ENCODE measurements at places on chromosomes 16 and 17. TPM values are rescaled to one million over a fixed set of nuclear protein-coding genes. Genes with fewer than 3 reads are reported as not detected.

CLDN9 gene
- not detected for total RNA-seq

FADS6 gene
- total RNA-seq: 0.74 TPM

SUMO2 gene
- 107 TPM for total RNA-seq

CDRT15L2 gene
- not detected for total RNA-seq

ZDHHC1 gene
- 5.3 TPM for total RNA-seq

CACNG1 gene
- not detected for total RNA-seq

MT1A gene
- total RNA-seq: not detected

DNAAF8 gene
- not detected for total RNA-seq

CMTM2 gene
- total RNA-seq: not detected

HES7 gene
- total RNA-seq: 1.9 TPM

NPIPA5 gene
- total RNA-seq: not detected

PPL gene
- 252 TPM for total RNA-seq

LGALS9C gene
- 0.65 TPM for total RNA-seq

OSGIN1 gene
- 3.9 TPM for total RNA-seq

TNFRSF13B gene
- not detected for total RNA-seq

ZP2 gene
- not detected for total RNA-seq

CBFA2T3 gene
- 0.09 TPM for total RNA-seq

CLDN7 gene
- total RNA-seq: 86.7 TPM

STH gene
- total RNA-seq: not detected

CENPT gene
- 20.2 TPM for total RNA-seq

CDR2L gene
- 27.5 TPM for total RNA-seq

NSMCE1 gene
- total RNA-seq: 69.4 TPM

CCNF gene
- total RNA-seq: 19.6 TPM

RASL10B gene
- total RNA-seq: 0.35 TPM

LUC7L3 gene
- total RNA-seq: 26.0 TPM

HYDIN gene
- not detected for total RNA-seq

IGFBP4 gene
- 33.6 TPM for total RNA-seq

G6PC1 gene
- total RNA-seq: not detected

TP53TG3F gene
- total RNA-seq: not detected

TELO2 gene
- total RNA-seq: 17.4 TPM

SETD6 gene
- 15.6 TPM for total RNA-seq

MYOCD gene
- 0.07 TPM for total RNA-seq

GP1BA gene
- total RNA-seq: not detected

OR3A3 gene
- total RNA-seq: not detected

P2RX1 gene
- total RNA-seq: not detected

TLCD2 gene
- total RNA-seq: 5.0 TPM

HOXB1 gene
- not detected for total RNA-seq

TPSB2 gene
- total RNA-seq: not detected

C1QTNF1 gene
- total RNA-seq: 0.46 TPM

ELOB gene
- total RNA-seq: 643 TPM

CFAP20 gene
- 56.8 TPM for total RNA-seq

Measured in airway epithelial cell (primary cell).